ENCODE measurements at places on chromosomes 7 and 10. TPM values are rescaled to one million over a fixed set of nuclear protein-coding genes. Genes with fewer than 3 reads are reported as not detected.

GRCh38 chr7:81462672-81463071 is 307.2 kb downstream of the HGF start:
- H3K4me1 ChIP-seq, result no peaks in the 10 kb centered on the region
- H3K27me3 ChIP-seq, result no peaks in the 10 kb centered on the region
- no peak overlapping the region for H3K27ac ChIP-seq
- no peak overlapping the region for H3K4me3 ChIP-seq

ACTR3C gene
- 8.2 TPM for total RNA-seq

GRCh38 chr10:132993271-132994184 is 51.2 kb upstream of the CFAP46 start:
- H3K4me3 ChIP-seq, result no peak overlapping the region
- H3K27ac ChIP-seq, result no peak overlapping the region

- H3K27ac ChIP-seq, result no peak overlapping the region
- H3K4me3 ChIP-seq, result no peak overlapping the region
- H3K4me1 ChIP-seq, result peaks cover 9% of the 10 kb centered on the region
- no peaks in the 10 kb centered on the region for H3K27me3 ChIP-seq
- peaks cover 10% of the 10 kb centered on the region for H3K36me3 ChIP-seq
These were observed 53.0 kb upstream of the NFKB2 start for GRCh38 chr10:102342458-102342857.

DNA sequence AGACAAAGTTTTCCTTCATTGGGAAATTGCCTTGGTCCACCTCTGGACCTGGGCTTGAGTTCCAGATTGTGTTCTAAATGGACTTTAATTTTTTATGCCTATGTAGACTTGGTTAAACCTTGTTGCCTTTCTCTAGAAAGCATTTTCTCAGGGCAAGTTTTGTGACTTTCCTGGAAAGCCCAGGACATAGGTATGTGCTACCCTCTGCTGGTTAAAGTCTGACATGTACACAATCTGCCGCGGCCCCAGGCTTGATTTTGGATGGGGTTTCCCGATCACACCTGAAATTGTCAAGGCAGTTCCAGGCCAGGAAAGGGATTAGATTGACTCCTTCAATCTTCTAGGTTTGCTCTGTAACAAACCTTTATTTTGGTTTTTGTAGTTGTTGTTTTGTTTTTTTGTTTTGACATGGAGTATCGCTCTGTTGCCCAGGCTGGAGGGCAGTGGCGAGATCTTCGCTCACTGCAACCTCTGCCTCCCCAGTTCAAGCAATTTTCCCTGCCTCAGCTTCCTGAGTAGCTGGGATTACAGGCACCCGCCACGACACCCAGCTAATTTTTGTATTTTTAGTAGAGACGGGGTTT is 14.1 kb upstream of the AKR1B10 start:
- peaks cover 8% of the 10 kb centered on the region for H3K27me3 ChIP-seq
- peak; percentile 15 for DNase-seq
- no peaks in the 10 kb centered on the region for H3K36me3 ChIP-seq
- H3K27ac ChIP-seq, result no peak overlapping the region
- H3K4me1 ChIP-seq, result peaks cover 16% of the 10 kb centered on the region
- no peak overlapping the region for H3K4me3 ChIP-seq

DNA sequence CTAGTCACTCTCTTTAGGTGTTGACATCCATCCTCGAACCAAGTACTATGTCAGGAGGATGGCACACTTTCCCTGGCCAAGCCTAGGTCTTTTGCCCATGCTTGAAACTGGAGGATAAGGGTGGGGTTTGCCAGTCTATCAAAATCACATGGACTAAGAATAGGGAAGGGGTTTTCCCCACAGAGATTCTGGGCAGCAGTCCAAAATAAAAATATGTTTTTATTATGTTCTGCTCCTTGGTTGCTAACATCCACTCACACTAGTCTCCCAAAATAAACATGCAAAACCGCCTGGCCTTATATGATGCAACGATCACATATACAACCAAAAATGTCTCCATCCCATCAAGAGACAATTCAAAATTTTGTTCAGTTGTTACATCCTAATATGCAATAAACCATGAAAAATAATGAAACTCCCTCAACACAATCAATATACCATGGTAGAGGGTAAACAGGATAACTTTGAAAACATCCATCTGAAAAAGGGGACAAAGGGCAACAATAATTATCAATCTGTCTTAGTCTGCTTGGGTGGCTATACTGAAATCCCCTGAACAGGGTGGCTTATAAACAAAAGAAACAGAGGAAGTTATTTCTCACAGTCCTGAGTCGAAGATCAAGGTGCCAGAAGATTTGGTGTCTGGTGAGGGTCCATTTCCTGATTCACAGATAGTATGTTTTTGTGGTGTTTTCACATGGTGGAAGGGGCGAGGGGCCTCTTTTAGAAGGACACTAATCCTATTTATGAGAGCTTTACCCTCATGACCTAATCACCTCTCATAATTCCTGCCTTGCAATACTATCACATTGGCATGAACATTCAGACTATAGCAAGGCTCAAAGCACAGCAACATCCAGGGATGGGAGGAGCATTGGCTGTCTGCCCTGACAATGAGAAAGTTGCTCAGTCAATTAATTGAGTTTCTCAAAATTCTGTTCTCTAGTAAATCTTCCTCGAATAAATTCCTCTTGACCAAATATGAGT is 159.3 kb downstream of the ETV1 start:
- no peak overlapping the region for H3K27ac ChIP-seq
- H3K4me1 ChIP-seq, result no peaks in the 10 kb centered on the region
- H3K36me3 ChIP-seq, result no peaks in the 10 kb centered on the region
- no peak for DNase-seq

TMEM270 gene
- total RNA-seq, result not detected

- no peaks in the 10 kb centered on the region for H3K27me3 ChIP-seq
- no peaks in the 10 kb centered on the region for H3K36me3 ChIP-seq
- H3K4me3 ChIP-seq, result no peak overlapping the region
- no peaks in the 10 kb centered on the region for H3K4me1 ChIP-seq
- H3K27ac ChIP-seq, result no peak overlapping the region
These were observed 17.7 kb upstream of the TPK1 start for GRCh38 chr7:144853542-144853941.

APBB1IP gene
- total RNA-seq, result 43.6 TPM

GRCh38 chr7:18638594-18639452 is 143.3 kb downstream of the HDAC9 start:
- peak overlapping the region; percentile 93 for H3K27ac ChIP-seq
- no peak overlapping the region for H3K4me3 ChIP-seq
- H3K36me3 ChIP-seq, result no peaks in the 10 kb centered on the region
- H3K4me1 ChIP-seq, result peaks cover 18% of the 10 kb centered on the region

GRCh38 chr10:122052701-122053100 is 63.7 kb downstream of the TACC2 start:
- no peaks in the 10 kb centered on the region for H3K36me3 ChIP-seq
- DNase-seq, result no peak
- H3K27me3 ChIP-seq, result no peaks in the 10 kb centered on the region
- H3K4me3 ChIP-seq, result no peak overlapping the region
- H3K27ac ChIP-seq, result no peak overlapping the region
- H3K4me1 ChIP-seq, result no peaks in the 10 kb centered on the region

SEMA3E gene
- not detected for total RNA-seq

DNA sequence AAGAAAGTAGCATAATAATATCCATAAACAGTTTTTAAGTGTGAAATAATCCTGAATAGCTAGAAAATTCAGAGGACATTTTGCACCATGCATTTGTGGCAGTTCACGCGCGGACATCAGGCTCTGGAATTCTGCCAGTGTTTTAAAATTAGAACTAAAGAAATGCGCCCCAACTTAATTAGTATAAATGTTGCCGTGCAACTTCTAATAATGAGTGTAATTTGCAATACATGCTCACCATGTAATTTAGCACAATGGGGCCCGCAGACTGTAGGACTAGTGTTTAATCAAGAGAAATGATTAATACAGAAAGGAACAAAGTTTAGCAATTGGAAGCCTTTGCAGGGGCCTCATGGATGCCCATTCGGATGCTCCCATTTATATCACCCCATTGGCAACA is 96.6 kb downstream of the PTPRE start:
- H3K4me1 ChIP-seq, result no peaks in the 10 kb centered on the region
- H3K27me3 ChIP-seq, result peaks cover 16% of the 10 kb centered on the region
- H3K4me3 ChIP-seq, result no peak overlapping the region

DNA sequence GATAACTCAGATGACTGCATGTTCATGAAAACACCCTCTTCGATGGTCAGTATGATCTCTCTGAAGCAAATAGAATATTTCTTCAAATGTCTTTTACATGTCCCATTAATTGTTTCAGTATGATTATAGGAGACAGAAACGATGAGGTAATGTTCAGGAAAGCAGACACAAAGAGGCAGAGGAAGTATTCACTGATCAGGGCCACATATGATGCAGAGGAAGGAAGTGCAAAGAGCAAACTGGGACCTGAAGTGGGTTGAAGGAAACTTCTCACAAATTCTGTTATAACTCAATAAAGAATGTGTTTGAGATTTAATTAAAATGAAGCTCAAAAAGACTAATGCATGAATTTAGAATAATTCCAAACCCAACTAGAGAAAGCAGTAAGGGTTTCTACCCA is 70.5 kb downstream of the TES start:
- peaks cover 17% of the 10 kb centered on the region for H3K27me3 ChIP-seq
- no peaks in the 10 kb centered on the region for H3K36me3 ChIP-seq
- no peak for DNase-seq
- H3K4me1 ChIP-seq, result peaks cover 5% of the 10 kb centered on the region
- no peak overlapping the region for H3K4me3 ChIP-seq

- no peaks in the 10 kb centered on the region for H3K27me3 ChIP-seq
- no peak overlapping the region for H3K27ac ChIP-seq
- no peak for DNase-seq
- no peak overlapping the region for H3K4me3 ChIP-seq
These were observed 112.7 kb downstream of the FGFR2 start for GRCh38 chr10:121485436-121486139.

DNA sequence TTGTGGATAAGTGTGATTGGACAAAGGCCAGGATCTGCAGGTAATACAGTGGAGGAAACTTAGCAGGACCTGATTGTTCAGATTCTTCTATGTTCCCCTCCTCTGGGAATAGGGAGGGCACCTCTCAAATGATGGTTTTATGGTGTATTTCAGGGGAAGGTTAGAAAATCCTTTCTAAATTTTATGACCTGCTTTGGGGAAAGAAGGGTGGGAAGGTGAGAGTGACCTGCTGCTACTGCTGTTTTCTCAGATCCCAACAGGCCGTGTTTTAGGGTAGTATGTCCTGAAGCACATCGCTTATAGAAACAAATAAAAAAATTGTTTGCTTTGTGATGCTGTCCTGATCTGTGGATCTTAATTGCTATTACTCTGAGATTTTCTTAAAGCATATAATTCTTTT is 404.1 kb upstream of the GALNT17 start:
- no peak overlapping the region for H3K4me3 ChIP-seq
- no peaks in the 10 kb centered on the region for H3K36me3 ChIP-seq
- H3K4me1 ChIP-seq, result no peaks in the 10 kb centered on the region
- H3K27me3 ChIP-seq, result no peaks in the 10 kb centered on the region

DNA sequence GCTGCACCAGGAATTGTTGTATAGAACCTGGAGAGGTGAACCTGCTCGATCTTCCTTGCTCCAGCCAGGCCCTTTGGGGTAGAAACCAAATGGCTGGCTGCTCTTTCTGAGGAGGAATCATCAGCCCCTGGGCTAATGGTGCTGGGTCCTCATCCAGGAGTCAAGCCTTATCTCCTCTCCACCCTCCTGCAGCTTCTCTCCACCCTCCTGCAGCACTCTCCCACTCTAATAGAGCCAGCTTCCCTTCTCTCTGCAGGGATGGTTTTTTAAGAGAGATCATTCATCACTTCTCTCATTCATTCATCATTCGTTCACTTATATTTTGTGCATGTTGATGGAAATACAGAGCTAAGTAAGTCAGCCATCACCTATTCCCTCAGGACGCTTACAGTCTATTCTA is 103.5 kb downstream of the XPNPEP1 start:
- no peaks in the 10 kb centered on the region for H3K36me3 ChIP-seq
- peaks cover 3% of the 10 kb centered on the region for H3K27me3 ChIP-seq
- H3K4me3 ChIP-seq, result no peak overlapping the region
- no peak overlapping the region for H3K27ac ChIP-seq

ACBD7 gene
- 2.7 TPM for total RNA-seq

All from activated T-helper 1 cell treated with anti-CD3 and anti-CD28 coated beads, Interleukin-12 subunit alpha, Interleukin-12 subunit beta, Interleukin-2, Interleukin-4 antibody, amounts not matched to agents 30 ng/mL and 10 ng/mL and 1 ng/mL, durations not matched to agents 14 hours and 24 hours and 36 hours (primary cell).